ENCODE measurements at places on chromosomes 13 and 19. TPM values are rescaled to one million over a fixed set of nuclear protein-coding genes. Genes with fewer than 3 reads are reported as not detected.

The GFY gene
- total RNA-seq = not detected

- DNase-seq = no peak
Measured at GRCh38 chr19:12886651-12886968, 391 bp downstream of the KLF1 start.

GRCh38 chr13:76331943-76332712 is 554.1 kb downstream of the KCTD12 start:
- DNase-seq = no peak

DNA sequence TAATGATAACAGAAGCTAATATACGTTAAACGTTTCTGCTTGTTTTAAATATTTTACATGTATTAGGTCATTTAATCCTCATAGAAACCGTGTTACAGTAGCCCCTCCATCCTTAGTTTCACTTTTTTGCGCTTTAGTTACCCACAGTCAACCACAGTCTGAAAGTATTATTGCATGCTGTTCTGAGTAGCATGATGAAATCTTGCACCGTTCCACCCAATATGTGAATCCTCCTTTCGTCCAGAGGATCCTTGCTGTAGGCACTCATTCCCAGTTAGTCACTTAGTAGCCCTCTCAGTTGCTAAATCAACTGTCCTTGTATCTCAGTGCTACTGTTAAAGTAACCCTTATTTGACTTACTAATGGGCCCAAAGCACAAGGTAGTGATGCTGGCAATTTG is 257.8 kb downstream of the ENOX1 start:
- DNase-seq = no peak

DNA sequence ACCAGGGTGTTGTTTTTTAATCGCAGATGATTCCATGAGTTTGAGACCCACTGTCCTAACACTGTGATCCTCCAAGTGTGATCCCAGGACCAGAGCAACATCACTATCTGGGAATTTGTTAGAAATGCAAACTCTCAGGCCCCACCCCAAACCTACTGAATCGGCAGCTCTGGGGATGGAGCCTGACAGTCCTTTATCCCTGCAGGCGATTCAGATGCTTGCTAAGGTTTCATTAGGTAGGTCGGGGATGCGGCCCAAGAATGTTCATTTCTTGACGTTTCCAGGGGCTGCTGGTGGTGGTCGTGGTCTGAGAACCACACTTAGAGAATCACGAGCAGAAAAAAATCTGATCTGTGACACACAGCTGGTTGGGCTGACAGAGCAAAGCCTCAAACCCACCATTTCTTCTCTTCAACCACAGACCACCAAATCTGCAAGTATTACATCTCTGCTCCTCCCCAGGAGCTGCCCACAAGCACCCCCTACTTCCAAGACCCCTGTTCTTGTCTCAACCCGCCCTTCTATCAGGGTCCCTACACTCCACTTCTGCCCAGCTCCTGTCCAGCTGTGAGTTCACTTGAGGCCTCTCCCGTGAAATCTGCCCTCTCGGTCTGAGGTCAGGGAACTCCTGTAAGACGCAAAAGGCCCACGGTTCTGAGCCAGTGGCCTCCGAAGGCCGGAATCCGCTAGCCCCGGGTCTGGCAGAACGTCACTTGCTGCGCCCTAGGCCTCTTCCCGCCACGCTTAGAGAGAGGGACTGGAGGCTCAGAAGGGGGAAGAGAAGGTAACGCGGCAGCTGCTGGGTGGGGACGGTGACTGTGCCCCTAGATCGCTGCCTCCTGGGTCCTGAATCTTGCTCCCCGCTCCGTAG is 1.1 kb upstream of the FARP1 start:
- no peak for DNase-seq

DNA sequence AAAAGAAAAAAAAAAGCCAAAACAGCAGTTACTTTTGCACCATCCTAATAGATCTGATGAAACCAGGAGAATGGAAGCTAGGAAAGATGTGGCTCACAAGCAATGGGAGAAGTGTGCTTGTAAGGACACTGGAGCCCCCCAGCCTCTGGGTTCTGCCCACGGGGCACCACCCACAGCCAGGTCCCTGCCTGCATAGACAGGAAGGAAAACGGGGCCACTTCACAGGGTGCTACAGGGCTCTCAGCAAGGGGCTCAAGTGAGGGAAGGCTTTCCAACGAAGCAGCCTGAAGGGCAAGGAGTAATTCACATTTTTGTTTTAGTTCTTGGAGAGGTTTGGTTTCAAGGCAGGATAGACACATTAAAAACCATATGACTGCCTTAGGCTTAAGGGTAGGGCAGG is 42.7 kb downstream of the BRD4 start:
- no peak for DNase-seq

GRCh38 chr19:45515081-45515624 is 7.9 kb downstream of the VASP start:
- DNase-seq = peak; percentile 38
